ENCODE measurements at places on chromosomes 12 and 14.

DNA sequence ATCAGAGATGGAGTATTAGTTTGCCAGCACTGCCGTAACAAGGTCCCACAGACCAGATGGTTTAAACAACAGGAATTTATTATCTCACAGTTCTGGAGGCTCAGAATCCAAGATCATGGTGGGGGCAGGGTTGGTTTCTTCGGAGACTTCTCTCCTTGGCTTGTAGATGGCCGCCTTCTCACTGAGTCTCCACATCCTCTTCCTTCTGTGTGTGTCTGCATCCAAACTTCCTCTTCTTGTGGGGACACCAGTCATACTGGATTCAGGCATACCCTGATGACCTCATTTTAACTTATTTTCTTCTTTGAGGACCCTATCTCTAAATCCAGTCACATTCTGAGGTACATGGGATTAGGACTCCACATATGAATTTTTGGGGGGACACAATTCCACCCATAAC is 455.5 kb downstream of the RGS6 start:
- DNase-seq = no peak

GRCh38 chr14:32432813-32433538 is 103.9 kb downstream of the AKAP6 start:
- no peak for DNase-seq

DNA sequence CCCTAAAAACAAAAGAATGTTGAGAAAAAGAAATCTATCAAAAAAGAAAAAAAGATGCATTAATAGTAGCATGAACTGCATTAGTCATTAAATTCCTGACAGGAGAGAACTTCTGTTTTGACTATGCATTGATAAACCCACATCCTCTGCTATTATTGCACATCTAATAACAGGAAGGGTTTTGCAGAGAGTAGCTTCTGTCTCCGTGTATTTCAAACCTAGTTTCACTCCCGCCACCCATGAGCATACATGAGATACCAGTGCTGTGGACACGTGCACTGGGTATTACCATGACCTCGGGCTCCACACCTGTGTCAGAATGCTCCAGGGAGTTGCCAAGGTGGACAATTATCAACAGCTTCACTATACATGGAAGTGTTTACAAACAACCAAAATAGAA is 449.1 kb upstream of the SOX5 start:
- DNase-seq = no peak

DNA sequence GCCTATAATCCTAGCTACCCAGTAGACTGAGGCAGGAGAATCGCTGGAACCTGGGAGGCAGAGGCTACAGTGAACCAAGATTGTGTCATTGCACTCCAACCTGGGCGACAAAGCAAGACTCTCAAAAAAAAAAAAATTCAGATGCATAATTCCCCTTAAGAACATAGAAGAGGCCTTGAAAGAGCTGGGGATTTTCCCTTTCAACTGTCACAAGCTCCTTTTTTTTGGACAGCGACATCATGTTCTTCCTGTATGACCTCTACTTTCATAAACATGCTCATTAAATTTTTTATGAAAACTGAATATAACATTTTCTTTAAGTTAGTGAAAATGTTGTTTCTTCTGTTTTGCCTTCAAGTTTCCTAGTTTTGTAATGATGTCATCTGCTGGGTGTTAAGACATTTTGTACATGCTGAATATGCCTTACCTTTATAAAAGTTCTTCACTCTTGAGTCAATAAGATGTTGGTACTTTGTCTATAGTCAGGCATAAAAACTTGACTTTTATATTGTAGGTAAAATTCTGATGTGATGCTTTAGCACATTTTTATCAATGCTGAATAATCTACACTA is 76.0 kb downstream of the PTHLH start:
- DNase-seq = no peak

- DNase-seq = no peak
Observed at GRCh38 chr12:13099066-13099843, 4.2 kb downstream of the GSG1 start.

GRCh38 chr14:100466111-100466856 is 120.9 kb downstream of the BEGAIN start:
- DNase-seq = no peak

DNA sequence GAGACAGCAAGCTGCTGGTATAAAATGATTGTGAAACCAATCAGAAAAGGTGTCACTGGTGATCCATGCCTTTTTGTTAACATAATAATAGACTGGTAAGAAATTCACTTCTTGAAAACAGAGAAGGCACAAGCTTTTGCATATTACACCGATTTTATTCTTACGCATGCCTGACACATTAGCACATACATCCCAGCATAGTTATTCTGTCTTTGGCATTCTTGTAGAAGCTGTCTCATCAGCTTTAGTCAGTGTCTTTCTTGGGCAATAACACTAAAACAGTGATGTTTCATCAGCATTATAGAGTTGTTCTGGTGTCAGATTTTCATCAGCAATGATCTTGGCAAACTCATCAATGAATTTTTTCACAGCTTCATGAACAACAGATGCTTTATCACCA is 283.4 kb upstream of the TMTC1 start:
- DNase-seq = no peak

GRCh38 chr12:87127272-87127671 is 871.1 kb upstream of the MGAT4C start:
- DNase-seq = no peak

- no peak for DNase-seq
Observed at GRCh38 chr12:109797905-109798669, 35.1 kb downstream of the TRPV4 start.

DNA sequence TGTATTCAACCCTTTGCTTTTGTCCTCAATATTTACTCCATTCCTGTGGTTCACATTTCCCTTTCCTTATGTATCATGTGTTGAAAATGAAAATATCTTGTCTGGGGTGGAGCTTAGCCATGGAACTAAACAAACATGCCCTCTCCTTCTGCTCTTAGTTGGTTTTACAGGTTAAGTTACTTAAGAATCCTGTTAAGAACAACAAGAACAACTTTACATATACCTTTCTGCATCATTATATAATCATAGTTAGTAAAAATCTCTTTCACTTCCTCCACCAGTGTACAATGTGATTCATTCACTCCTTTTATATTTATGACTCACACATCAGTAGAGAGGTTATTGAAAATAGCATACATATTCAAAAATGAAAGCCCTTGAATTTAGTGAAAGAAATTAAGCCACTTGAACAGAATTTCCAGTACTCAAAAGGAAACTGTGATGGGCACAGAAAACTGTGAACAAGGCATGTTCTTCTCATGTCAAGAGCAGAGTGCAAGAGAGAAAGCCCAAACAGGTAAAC is 307.7 kb downstream of the CCDC91 start:
- DNase-seq = no peak

DNA sequence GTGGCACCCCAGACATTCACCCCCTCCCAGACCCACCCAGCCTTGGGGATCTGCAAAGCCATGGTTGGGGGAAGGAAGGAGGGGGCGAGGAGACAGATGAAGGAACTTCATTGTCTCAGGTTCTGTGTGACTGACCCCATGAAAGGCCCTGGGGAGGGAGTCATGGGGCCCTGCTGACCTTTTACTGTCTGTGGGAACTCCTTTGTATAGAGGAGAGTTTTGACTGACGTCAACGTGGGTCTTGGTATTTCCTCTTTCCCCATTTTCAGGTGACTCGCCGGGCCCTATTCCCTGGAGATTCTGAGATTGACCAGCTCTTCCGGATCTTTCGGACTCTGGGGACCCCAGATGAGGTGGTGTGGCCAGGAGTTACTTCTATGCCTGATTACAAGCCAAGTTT is 3.1 kb upstream of the RAB5B start:
- no peak for DNase-seq

DNA sequence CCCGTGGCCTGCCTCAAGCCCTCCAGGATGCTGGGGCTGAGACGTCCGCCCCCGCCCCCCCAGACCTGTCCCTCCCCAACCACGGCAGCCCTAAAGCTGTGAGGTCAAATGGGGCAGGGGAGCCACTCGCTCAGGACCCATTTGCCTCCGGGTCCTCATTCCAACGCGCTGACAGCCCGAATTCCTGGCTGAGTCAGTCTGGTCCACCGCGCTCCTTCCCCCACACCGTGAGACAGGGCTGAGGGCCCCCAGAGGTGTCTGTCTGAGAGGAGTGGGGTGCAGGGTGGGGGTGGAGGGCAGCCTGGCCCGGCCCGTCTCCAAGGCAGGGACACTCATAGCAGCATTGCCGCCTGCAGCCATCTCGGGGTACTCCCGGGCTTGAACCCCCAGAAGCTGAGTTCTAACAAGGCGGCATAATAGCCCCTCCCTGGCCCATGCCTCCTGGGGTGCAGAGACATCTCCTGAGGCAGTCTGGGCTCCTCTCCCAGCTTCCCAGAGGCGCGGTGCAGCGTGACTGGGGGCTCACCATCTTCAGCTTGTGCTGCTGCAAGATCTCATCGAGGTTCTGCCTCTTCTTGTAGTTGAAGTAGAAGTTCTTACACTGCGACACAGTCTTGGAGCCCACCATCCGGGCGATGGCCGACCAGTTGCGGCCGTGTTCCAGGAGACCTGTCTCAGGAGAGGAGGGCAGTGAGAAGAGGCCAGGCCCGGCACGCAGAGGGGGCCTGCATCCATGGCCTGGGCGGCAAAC is 90.5 kb downstream of the RFLNA start:
- DNase-seq = no peak

- no peak for DNase-seq
Observed at GRCh38 chr12:62697893-62698292, 231.3 kb downstream of the MON2 start.

DNA sequence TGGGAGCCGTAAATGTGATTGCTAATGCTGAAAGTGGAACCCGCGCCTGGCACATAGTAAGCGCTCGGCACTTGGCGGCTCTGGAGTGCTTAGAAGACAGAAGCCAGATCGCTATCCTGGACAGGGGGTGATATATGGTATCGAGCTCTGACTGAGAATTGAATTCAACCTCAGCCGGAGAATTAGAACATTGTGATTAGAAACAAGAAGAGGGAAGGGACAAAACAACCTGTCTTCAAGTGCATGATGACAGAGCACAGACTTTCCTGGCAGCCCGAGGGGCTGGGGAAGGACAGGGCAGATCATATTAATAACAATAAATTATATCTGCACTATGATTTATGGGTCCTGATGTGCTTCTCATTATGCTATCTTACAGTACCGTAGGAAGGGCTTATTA is 66.9 kb upstream of the TBX3 start:
- DNase-seq = no peak

- DNase-seq = no peak
Observed at GRCh38 chr14:38505221-38505972, 249.5 kb upstream of the CLEC14A start.

- DNase-seq = no peak
Observed at GRCh38 chr12:80313209-80313608, 130.8 kb upstream of the PTPRQ start.

GRCh38 chr14:93375673-93376156 is 28.7 kb downstream of the COX8C start:
- DNase-seq = no peak

- DNase-seq = no peak
Observed at GRCh38 chr12:25929142-25929541, 29.3 kb upstream of the RASSF8 start.

DNA sequence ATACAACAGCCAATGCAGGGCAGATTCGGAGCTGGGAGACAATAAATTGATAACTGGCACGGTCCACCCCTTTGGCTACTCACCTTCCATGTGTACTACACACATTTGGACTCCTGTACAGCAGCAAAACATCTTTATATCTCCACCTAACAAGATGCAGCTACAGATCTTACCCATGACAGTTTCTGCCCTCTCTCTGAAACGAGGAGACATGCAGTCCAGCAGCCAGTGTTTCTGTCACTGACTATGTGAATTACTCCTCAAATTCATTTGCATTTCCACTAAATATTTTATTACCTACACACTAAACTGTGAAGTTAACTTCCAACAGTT is 58.7 kb upstream of the BEGAIN start:
- no peak for DNase-seq
